ENCODE measurements at places on chromosomes 6 and 20.

DNA sequence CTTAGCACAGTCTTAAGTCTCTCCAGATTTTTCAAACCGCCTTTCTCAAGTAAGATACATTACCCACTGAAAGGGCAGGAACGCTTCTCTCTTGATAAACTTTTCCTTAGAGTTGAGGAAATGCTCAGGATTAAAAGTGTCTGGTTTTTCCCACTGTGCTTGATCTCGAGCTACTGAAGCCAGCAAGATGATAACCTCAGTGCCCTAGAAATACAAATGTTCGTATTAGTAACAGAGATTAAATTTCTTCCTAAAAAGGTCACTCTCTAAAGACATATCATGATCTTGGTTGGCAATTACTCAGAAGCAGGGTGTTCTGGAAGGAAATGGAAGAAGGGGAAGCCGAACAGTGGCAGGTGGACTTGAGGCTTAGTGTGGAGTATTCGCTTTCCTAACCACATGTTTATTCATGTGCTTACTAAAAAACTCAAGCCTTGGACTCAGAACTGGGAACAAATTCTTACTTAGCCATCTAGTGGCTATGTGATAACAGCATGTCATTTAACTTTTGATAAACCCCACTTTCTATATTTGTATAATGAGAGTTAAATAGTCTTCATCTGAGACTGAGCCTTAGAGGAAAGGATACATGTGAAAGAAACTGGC lies 20.1 kb downstream of the C6orf141 start:
- no peak for DNase-seq

- no peak for DNase-seq
These were observed 2.9 kb downstream of the RAB32 start for GRCh38 chr6:146546443-146547043.

DNA sequence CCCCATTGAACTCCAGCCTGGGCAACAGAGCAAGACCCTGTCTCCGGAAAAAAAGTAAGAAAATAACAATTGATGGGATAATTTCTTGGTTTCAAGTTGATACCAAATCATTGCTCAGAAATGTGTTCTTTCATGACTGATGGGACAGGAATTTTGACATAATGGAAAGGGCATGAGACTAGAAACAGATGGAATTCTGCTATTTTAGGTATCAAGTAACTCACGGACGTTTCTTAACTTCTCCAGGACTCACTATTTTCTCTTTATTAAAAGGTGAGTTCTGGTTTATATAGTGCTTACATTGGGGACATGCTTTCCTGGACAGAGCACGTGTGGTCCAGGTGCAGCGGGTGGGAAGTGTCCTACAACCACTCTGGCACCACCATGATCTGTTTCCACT lies 6.0 kb upstream of the DSP start:
- no peak for DNase-seq

DNA sequence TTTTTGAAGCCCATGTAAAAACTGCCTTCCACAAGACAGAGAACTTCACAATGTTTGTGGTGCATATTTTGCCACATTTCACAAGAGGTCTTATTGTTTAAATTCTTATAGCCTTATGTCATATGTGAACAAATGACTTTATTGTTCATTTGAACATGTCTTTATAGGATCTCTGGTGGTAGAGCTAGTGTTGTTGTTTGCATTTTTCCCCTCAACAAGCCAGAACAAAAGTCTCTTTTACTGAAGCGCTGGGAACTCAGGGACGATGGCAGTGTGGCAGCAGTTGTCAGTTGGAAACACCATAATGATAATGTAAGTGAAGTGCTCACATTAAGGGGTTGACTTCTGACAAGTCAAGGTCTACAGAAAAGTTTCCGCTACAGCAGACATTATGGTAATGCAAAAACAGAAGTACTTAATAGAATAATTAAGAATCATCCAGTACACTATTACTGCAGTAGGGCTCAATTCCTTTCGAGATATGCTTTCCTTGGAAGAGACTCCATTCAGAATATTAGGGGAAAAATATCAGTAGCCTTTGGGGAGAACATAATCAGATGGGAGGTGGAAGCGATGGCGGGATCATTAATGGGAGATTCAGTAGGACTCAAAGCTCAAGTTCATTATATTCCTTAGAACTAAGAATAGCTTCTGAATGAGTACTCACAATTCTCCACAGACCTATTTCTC lies 180.0 kb downstream of the GJA10 start:
- DNase-seq = no peak

DNA sequence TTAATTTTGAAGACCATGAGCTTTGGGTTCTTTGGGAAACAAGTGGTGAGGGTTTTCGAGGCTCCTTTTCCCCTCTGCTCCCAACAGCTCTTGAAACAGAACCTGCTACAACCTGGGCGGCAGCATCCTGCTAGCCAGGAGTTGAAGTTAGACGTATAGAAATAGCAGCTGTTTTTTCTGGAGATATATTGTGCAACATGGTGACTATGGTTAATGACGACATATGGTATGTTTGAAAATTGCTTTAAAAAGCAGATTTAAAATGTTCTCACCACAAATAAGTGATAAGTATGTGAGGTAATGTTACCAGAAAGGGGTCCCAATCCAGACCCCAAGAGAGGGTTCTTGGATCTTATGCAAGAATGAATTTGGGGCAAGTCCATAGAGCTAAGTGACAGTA lies 138.9 kb downstream of the PDE7B start:
- DNase-seq = no peak

DNA sequence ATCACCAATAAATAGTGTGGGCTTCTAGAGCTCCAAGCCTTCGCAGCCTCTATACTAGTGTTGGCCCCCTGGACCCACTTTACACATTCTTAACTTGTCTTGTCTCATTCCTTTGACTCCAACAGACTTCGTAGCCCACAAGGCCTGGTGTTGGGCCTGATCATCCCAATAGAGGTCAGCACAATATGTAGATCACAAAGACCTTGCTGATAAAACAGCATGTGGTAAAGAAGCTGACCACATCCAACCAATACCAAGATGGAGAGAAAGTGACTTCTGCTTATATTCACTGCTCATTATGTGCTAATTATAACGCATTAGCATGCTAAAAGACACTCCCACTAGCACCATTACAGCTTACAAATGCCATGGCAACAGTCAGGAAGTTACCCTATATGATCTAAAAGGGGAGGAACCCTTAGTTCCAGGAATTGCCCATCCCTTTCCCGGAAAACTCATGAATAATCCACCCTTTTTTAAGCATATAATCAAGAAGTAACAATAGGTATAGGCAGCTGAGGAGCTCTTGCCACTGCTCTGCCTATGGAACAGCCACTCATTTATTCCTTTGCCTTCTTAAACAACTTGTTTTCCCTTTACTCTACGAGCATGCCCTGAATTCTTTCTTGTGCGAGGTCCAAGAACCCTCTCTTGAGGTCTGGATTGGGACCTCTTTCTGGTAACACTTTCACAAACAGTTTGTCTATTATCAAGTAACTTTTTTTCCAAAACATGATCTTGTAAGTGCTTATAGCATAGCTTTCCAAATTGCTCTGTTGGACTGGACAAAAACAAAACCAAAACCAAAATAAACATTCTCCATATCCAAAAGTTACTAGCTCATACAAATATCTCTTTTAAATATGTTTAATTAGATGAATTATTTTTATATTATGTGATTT lies 54.6 kb upstream of the ECHDC1 start:
- DNase-seq = no peak

DNA sequence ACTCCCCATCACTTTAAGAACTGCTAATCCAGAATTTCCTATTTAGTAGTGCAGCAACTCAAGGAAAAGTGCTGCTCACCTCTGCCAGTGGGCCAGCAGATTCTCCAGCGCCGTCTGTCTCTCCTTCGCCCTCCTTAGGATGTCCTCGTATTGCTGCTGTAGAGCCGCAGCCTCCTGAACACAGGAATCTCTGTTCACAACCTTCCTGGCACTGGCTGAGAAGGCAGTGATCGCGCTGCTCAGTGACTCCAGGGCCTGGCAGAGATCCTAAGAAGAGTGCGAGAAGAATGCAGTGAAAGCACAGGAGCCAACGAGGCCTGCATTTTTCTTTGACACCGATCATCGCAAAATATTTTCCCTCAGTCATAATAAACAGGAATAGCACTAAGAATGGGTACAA lies 209.0 kb downstream of the SYNE1 start:
- no peak for DNase-seq

DNA sequence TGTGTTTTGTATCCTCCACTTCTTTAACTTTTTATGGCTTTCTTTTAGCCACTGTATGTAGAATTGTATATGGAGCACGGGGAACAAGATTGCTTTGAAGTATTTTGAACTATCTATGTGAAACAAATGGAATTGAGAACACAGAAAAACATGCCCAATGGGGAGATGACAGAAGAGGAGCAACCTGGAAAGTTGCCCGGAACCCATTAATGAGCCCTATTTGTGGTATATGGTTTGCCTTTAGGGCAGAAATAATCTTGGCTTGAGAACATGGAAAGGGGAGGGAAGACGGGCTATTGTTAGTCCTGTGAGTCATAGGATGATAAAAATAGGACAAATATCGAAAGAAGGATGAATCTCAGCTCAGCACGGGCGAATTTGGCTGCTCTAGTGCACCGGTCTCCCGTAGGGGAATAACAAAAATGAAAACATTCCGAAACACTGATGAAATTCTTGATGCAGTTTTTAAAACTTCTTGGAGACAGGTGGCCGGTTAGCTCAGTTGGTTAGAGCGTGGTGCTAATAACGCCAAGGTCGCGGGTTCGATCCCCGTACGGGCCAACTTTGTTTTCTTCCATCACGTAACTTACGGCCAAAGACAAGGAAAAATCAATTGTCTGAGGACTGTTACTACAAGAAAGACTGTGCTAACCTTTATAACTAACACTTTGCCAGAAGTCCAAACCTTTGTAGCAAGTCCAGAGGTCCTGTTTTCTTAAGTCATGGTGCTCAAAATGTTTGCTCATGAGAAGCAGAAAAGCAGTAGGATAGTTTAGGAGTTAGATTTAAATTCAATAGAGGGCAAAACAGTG lies 15.7 kb downstream of the HMGN4 start:
- peak; percentile 75 for DNase-seq

DNA sequence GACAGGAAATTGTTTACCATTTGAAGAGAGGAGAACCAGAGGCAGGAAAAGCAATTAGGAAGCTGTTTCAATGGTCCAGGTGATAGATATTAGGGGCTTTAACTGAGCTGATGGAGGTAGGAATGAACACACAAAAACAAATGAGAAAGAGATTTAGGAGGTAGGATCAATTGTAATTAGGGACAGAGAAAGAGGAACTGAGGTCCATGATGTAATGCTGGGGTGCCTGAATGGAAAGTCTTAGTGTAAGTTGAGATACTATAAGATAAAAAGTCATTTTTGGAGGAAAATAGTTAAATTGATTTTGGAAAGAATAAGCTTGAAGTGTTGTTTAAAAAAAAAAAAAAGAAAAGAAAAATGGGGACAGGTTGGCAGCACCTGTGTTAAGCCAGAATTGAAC lies 58.5 kb upstream of the B3GAT2 start:
- DNase-seq = no peak

DNA sequence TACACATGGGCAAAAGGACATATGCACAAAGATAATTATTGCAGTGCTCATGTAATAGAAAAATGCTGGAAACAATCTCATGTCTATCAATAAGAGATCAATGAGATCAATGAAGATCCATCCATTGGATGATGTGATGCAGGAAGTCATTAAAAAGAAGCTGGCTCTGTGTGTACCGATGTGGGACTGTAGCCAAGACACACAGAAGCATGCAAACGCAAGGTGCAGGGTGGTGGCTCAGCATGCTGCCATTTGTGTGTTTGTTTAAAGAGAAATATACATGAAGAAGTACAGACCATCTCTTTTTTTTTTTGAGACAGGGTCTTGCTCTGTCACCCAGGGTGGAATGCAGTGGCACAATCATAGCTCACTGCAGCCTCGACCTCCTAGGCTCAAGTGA lies 33.1 kb upstream of the KCNB1 start:
- DNase-seq = no peak

GRCh38 chr6:130896249-130896648 lies 69.0 kb downstream of the SMLR1 start:
- DNase-seq = no peak

- no peak for DNase-seq
These were observed 3.7 kb downstream of the BIRC7 start for GRCh38 chr20:63239431-63239830.

GRCh38 chr6:48809245-48809644 lies 653.8 kb downstream of the MMUT start:
- DNase-seq = no peak

DNA sequence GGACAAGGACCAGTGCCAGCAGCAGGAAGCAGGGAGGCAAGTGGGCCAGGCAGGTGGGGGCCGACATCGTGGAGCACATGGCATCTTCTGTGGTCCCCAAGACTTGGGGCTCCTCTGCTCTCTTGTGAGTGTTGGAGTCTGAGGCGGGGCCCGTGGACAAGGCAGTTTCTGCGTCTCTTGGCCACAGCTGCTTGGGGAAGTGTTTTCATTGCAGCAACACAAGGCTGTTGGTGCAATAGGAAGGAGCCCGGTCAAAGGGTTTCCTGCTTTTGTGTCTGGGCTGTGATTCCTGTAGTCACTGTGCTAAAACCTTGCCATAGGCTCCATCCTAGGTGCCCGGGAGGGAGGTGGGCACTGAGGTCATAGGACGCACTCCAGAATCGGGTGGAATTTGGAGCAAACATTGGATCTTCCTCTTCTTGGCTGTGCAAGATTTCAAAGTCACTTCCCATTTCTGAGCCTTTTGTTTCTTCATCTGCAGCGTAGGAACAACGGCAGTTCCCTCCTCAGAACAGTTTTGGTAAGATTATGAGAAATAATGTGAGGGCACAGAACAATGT lies at the start of gene SIRPB2:
SIRPB2 (minus strand) TSS at position 140 of the 560 bp plus-strand sequence; CDS start at position 79, 61 bp downstream.
- DNase-seq = no peak

GRCh38 chr20:47927385-47927851 lies 142.1 kb upstream of the SULF2 start:
- no peak for DNase-seq
